ENCODE measurements at places on chromosomes 3 and 15.

DNA sequence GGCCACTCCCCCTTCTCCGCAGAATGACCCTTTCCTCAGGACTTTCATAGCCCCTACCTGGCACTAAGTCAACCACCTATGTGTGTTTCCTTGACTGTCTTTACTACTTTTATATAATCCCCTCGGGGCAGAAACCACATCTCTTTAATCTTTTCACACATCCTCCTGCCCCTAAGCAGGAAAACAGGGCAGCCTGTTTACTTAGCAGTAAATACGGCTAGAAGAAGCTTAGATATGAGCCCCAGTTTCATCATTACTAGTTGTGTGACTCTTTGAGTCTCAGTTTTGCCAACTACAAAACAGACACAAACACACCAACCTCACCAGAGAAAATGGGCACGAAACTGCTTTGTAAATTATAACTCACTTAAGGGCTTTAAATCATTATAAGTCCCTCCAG is 98.3 kb downstream of the CYP19A1 start:
- DNase-seq = no peak

- DNase-seq = no peak
Measured at GRCh38 chr3:109985943-109986555, 648.7 kb upstream of the DPPA4 start.

DNA sequence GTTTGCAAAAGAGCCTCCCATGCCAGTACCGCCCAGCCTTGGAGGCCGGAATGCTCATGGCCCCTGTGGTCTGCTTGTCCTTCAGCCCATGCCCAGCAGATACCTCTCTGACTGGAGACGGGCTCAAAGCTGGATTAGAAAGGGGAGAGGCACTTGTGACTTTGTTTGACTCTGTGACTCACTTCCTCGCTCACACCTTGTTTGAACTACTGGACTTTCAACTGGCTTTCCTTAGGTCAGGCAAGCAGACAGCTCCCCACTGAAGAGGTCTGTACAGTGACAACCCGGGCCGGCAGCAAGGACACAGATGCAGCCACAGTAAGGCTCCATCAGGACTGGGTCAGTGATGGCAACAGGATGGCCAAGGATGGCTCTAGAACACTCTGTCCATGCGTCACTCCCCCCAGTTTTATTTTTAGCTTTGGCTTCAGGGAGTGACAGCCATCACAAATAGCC is 98.6 kb upstream of the ABHD17C start:
- no peak for DNase-seq

- DNase-seq = no peak
Measured at GRCh38 chr3:46017720-46018119, 9.6 kb downstream of the XCR1 start.

DNA sequence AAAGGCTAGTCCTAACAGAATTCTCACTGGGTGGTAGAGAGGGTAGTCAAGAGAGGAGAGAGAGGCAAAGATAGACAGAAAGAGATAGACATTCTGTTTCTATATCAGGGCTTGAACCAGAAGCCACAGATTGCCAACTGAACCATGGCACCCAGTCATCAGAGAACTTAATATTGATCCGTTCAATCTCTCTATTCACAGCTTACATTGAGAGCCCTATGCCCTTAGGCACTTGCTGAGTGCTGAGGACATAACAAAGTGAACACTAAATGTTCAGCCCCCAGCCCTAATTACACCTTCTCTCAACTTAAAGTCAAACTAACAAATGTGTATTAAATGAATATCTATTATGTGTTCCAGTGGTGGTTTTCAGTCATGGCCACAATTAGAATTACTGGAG is 124.1 kb downstream of the FILIP1L start:
- DNase-seq = no peak

GRCh38 chr3:72485641-72486040 is 362.6 kb downstream of the SHQ1 start:
- DNase-seq = no peak

- DNase-seq = no peak
Measured at GRCh38 chr3:177015881-177016280, 181.4 kb downstream of the TBL1XR1 start.

All from stimulated activated CD8-positive, alpha-beta memory T cell treated with anti-CD3 and anti-CD28 coated beads, Interleukin-12 subunit alpha, Interleukin-12 subunit beta, amount 100 ng/mL, for 4 hours (primary cell).